ENCODE measurements at places on chromosomes 5 and 9.

- no peak for DNase-seq
These were observed 409.4 kb downstream of the DMRTA1 start for GRCh38 chr9:22855980-22856379.

GRCh38 chr9:128894764-128895163 is 12.8 kb downstream of the LRRC8A start:
- no peak for DNase-seq

GRCh38 chr9:136529516-136530460 is 16.1 kb downstream of the NOTCH1 start:
- DNase-seq, result no peak

GRCh38 chr9:135056541-135056940 is 30.9 kb upstream of the OLFM1 start:
- no peak for DNase-seq

DNA sequence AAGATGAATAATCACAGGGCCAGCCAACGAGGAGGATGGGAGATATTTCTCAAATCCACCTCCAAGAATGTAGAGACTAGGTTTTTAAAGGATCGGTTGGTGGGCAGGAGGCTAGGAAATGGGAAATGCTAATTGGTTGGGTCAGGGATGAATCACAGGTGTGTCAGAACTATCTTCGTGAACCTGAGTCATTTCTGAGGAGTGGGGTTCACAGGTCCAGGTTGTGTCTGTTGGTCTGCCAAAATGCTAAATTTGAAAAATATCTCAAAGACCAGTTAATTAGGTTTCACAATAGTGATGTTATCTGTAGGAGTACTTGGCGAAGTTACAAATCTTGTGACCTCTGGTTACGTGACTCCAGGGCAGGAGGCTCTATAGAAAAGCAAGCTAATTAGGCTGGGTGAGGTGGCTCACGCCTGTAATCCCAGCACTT is 2.6 kb upstream of the PLAA start:
- no peak for DNase-seq

DNA sequence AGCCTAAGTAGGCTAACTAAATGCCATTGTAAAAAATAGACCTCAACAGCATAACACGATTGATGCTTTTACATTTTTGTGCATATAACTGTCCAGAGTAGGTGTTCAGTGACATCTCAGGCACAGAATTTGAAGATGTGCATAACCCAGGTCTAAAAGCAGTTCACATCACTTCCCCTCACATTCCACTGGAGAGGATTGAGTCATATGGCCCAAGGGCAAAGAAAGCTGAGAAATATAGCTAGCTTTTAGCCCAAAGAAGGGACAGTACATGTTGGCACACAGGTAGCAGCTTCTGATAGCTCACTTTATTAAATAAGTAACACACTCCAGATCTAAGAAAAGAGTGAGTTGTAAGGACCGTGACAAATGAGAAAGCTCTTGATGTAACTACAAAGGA is 2259.5 kb upstream of the WWC1 start:
- no peak for DNase-seq
